CD8-positive, alpha-beta T cell (primary cell): ENCODE measurements at places on chromosomes 2 and 18. TPM values are rescaled to one million over a fixed set of nuclear protein-coding genes. Genes with fewer than 3 reads are reported as not detected.

DNA sequence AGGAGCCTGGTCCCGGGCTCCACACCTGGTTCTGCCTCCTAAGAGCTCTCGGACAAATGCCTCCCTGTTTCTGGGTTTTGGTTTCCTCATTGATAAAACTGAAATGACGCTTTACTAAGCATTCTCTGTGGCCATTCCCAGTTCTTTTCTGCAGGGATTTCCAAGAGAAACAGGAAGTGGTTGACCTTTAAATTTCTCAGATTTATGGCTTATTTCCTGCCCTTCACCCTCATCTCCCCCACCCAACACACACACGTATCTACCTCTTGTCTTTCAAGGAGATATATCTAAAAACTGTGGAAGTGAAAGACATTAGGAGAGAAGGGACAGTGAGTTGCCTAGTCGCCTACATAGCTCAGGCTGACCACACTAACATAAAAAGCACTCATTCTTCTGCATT, 53.0 kb downstream of the PIEZO2 start:
- no peak for DNase-seq

DNA sequence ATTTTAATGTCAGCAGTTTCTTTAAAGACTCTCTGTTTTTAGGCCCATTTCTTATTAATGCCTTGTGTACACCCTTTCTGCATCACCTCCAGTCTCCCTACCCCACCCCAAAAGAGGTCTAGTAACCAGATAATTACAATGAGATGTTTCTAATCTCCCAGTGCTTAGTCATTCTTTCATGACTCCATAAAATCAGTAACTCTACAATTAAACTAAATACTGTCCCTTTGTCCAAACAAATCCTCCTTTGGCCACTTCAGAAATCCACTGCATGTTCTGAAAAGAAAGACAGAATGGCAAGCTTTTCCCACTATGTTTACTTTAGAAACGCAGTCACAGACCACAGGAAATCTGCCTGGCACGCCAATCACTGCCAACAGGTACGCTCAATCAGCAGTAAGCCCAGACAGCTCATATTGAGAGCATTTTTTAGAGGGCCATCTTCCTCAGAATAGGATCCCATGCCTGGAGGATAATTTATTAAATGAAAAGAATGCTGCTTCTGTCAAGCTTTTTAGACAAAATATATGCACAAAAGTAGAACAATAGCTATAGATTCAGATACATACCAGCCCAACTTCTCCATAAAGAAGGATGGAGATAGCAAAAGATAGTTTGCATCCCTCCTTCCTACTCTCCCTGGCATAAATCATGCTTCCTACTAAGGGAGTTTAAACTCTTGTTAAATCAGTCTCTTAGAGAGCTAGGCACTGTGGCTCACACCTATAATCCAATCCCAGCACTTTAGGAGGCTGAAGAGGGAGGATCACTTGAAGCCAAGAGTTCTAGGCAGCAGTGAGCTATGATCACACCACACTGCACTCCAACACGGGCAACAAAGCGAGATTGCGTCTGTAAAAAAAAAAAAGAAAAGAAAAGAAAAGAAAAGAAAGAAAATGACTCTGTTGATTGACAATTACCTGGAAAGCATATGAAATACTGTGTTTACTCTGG, 14.6 kb downstream of the CLASP1 start:
- no peak for DNase-seq

GRCh38 chr2:115880558-115880957, 1438.1 kb downstream of the DPP10 start:
- no peak for DNase-seq

The NAT8 gene
- total RNA-seq: not detected

GRCh38 chr2:8754106-8754776, 72.4 kb downstream of the ID2 start:
- no peak for DNase-seq

The ZNF892 gene
- 0.78 TPM for total RNA-seq

The DPP4 gene
- total RNA-seq: 15.4 TPM

DNA sequence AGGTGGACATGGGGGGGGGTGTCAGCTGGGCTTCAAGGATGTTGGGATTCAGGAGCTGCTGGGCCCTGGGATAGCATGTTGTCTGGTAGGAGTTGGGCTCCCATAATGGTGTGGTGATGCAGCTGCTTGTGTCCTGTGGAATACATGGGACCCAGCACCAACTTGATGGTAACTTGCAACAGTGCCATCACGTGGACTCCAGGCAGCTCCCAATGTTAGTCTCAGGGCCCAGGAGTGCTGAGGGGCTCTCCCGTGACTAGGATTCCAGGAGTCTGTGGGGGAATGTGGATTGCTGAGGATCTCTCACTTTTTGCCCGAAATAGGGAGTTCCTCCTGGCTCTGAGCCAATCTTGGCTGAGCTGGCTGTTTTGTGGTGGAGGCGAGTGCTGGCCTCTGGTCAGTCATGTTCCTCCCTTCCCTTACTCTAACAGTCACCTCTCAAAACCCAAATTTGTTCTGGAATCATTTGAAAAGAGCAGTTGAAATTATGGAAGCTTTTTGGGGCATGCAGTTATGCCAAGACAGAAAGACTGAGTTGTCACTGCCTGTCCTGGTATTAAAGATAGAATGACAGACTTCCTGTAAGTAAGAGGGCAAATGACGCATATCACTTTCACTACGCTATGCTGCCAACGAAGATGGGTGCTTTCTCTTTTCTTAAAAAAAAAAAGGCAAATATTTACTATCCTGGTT, 607.1 kb downstream of the ADCYAP1 start:
- no peak for DNase-seq

- no peak for DNase-seq
Observed at GRCh38 chr18:1103537-1103936, 198.9 kb downstream of the ADCYAP1 start.

- DNase-seq: no peak
Observed at GRCh38 chr2:240620859-240621258, 4.4 kb upstream of the GPR35 start.

- DNase-seq: no peak
Observed at GRCh38 chr2:27842894-27843293, 47.3 kb downstream of the RBKS start.

GRCh38 chr2:239358062-239358754, 42.6 kb downstream of the HDAC4 start:
- DNase-seq: no peak

The LYG1 gene
- 0.81 TPM for total RNA-seq

GRCh38 chr2:127649100-127649611, 3.2 kb downstream of the GPR17 start:
- DNase-seq: no peak

GRCh38 chr2:240591784-240592183, 5.2 kb downstream of the CAPN10 start:
- no peak for DNase-seq

DNA sequence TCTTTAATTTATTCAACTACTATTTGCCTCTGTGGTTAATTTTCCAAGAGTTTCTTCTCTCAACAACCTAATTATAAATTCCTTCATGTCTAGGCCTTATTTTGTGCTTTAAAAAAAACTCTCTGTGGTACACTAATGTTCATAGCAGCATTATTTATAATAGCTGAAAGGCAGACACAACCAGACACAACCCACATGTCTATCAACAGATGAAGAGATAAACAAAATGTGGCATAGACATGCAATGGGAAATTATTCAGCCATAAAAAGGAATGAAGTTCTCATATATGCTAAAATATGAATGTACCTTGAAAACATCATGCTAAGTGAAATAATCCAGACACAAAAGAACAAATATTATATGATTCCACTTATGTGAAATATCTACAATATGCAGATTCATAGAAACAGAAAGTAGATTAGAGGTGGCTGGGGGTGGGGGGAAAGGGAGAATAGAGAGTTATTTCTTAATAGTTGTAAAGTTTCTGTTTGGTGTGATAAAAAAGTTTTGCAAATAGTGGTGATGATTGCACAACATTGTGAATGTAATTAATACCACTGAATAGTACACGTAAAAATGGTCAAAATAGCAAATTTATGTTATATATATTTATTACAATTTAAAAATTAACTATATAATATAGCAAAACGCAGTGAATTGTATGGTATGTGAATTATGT, 28.1 kb upstream of the RASGRP3 start:
- no peak for DNase-seq

- no peak for DNase-seq
Observed at GRCh38 chr18:55354795-55355194, 233.2 kb downstream of the TCF4 start.

GRCh38 chr2:31997653-31998052, 13.2 kb downstream of the MEMO1 start:
- DNase-seq: no peak

The ZBTB14 gene
- 20.4 TPM for total RNA-seq

DNA sequence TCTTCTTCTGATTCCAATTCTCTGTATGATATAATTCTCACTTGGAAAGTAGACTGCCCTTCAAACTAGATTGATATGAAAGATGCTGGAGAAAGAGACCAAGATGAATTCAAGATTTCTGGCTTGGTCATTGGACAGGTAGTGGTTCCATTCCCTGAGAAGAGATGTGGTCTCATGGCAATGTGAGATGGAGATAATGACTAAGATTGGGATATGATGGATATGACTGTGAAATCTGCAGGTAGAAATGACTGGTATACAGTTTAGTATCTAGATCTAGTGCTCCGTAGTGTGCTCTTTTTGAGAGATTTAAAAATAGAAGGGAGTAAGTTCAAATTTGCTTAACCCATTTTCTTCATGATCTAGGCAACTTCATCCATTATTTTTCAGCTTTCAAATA, 425.4 kb upstream of the TRIB2 start:
- no peak for DNase-seq

- DNase-seq: no peak
Observed at GRCh38 chr2:84817239-84817655, 63.6 kb downstream of the TRABD2A start.

The CCBE1 gene
- total RNA-seq: not detected

The STK25 gene
- total RNA-seq: 58.7 TPM

- no peak for DNase-seq
Observed at GRCh38 chr18:49944663-49945062, 131.3 kb upstream of the ACAA2 start.

DNA sequence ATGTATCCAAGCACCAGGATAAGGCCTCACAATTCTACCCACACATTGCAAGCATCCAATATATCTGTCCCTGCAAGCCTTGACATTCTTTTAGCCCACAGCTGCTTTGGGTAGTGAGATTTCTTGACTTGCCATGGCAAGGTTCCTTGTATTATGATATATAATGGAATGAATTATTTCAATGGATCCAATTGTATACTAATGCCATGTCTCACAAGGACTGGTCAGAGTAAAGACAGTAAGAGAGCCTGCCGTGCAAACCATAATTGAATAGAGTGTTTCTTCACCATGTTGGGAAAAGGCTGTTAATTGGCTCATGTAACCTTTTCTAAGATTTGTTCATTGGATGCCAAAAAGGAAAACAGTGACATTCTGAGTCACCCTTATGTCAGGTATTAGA, 64.3 kb upstream of the RBBP8 start:
- no peak for DNase-seq

- no peak for DNase-seq
Observed at GRCh38 chr18:10351219-10351818, 103.1 kb upstream of the APCDD1 start.

GRCh38 chr2:46460241-46460921, 19.0 kb upstream of the TMEM247 start:
- DNase-seq: no peak
